Choroid plexus epithelial cell (primary cell): ENCODE measurements at places on chromosomes 16 and 17.

DNA sequence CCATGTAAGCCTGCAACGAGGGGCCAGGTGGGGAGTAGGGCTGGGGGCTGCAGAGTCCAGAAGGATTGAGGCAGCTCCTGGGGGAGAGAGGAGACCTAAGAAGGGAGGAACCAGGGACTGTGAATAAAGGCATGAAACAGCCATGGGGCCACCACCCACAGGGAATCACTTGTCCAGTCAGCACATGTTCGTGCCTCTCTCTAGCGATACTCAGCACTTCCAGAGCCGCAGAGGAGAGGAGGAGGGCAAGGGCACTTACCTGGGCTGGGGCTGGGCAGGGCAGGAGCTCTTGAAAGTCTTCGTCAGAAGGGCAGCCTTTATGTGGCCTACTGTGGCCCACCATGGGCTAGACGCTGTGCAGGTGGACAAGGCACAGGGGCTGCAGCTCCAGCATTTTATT, 24.2 kb downstream of the CACNA1G start:
- DNase-seq: no peak

DNA sequence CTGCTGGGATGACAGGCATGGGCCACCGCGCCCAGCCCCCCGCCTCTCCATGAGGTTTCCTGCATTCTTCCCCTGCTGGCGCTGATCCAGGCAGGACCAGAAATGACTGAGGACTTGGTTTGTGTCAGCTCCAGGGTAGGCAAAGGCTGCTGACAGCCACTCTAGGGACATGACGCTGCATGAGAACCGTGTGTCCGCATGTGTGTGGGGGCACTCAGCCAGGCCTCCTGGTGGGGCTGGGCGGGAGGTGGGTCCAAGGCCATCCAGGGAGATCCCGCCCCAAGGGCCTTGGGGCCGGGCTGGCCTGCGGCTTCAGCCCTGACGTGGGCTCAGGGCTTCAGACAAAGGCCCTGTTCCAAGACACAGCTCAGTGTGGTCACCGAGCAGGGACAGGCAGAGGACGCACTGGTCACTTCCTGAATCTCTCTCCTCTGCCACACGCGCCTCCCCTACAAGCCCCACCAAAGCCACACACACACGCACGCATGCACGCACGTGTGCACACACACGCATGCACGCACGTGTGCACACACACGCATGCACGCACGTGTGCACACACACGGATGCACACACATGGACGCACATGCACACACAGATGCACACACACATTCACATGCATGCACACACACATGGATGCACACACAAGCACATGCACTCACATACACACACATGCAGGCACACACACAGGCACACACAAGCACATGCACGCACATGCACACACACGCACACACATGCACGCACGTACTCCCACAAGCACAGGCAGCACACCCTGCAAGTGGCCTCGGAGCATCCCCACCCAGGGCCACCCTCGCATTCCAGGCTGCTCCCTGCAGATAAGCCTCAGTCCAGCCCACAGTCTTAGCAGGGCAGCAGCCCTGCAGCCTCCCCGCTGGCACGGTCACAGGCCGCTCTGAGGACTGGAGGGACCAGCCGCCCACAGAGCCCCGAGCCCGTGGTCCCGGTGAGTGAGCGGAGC, 5.3 kb upstream of the TMEM204 start:
- DNase-seq: peak; percentile 33

- peak; percentile 58 for DNase-seq
Measured at GRCh38 chr16:69482410-69482991, 58.1 kb downstream of the CYB5B start.

DNA sequence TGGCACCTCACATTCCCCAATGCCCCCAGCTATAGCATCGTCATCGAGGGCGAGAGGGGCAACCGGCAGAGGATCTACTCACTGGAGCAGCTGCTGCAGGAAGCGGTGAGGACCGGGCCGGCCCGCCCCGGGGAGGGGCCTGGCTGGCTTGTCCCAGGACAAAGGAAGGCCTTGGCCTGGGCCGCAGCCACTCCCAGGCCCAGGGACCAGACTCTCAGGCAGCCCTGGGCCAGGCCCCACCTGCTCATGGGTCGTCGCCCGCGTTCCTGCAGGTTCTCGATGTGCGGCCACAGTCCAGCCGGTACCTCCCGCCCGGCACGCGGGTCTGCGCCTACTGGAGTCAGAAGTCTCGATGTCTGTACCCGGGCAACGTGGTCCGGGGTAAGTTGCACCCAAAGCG, 53.4 kb downstream of the ACTG1 start:
- no peak for DNase-seq

- DNase-seq: no peak
Measured at GRCh38 chr17:58517378-58517927, 3.0 kb upstream of the MTMR4 start.

GRCh38 chr17:2394775-2395201, 6.1 kb downstream of the MNT start:
- no peak for DNase-seq

DNA sequence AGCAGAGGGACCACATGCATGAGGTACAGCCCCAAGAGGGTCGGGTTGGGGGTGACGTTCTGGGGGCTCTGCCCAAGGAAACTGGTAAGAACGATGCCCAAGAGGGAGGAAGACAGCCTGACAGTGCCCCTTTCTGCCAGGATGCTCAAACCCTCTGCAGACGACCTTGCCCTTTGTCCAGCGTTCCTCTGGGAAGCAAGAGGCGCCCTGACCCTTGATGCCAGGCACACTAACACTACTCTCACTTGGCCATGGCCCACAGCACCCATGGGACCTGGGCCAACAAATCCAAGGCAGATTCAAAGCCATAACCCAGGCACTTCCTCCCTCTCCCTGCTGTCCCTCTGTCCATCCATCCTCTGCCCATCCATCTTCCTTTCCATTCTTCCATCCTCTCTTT, 20.4 kb downstream of the TK2 start:
- no peak for DNase-seq

- no peak for DNase-seq
Measured at GRCh38 chr16:89828870-89829629, 775 bp downstream of the SPIRE2 start.

GRCh38 chr16:10752843-10753523, 9.3 kb downstream of the NUBP1 start:
- DNase-seq: no peak

DNA sequence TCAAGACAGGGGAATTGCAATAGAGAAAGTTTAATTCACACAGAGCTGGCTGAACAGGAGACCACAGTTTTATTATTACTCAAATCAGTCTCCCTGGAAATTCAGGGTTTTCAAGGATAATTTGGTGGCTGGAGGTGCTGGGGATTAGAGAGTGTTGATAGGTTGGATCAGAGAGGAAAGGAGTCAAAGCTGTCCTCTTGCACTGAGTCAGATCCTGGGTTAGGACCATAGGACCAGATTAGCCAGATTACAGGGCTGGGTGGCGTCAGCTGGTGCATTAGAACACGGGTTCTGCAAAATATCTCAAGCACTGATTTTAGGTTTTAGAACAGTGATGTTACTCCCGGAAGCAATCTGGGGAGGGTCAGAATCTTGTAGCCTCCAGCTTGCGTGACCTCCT, 1.8 kb upstream of the NSMCE1 start:
- no peak for DNase-seq

DNA sequence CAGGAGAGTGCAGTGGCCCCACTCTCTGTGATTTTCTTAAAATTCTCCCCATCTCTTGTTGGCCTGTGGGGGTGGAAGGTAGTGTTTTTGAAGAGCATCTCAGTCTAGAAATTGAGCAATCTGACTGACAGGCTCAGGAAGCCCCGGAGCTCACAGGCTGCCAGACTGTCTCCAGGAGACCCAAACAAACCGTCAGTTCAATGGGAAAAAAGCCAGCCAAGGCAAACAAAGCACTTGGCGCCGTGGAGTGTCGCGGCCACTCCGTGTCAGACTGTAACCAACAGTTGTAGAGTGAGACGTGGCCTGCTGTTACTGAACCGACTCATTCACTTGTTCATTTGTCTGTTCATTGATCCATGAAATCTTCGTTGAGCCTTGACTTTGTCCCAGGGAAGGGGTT, 33.7 kb downstream of the RGS9 start:
- peak; percentile 80 for DNase-seq

GRCh38 chr17:64255764-64256163, 7.3 kb downstream of the TEX2 start:
- DNase-seq: no peak

- DNase-seq: no peak
Measured at GRCh38 chr16:73739049-73739769, 557.4 kb upstream of the PSMD7 start.

- DNase-seq: no peak
Measured at GRCh38 chr17:29571486-29571882, 3.0 kb downstream of the TP53I13 start.

- DNase-seq: no peak
Measured at GRCh38 chr17:82239401-82239925, 10.6 kb downstream of the SLC16A3 start.

DNA sequence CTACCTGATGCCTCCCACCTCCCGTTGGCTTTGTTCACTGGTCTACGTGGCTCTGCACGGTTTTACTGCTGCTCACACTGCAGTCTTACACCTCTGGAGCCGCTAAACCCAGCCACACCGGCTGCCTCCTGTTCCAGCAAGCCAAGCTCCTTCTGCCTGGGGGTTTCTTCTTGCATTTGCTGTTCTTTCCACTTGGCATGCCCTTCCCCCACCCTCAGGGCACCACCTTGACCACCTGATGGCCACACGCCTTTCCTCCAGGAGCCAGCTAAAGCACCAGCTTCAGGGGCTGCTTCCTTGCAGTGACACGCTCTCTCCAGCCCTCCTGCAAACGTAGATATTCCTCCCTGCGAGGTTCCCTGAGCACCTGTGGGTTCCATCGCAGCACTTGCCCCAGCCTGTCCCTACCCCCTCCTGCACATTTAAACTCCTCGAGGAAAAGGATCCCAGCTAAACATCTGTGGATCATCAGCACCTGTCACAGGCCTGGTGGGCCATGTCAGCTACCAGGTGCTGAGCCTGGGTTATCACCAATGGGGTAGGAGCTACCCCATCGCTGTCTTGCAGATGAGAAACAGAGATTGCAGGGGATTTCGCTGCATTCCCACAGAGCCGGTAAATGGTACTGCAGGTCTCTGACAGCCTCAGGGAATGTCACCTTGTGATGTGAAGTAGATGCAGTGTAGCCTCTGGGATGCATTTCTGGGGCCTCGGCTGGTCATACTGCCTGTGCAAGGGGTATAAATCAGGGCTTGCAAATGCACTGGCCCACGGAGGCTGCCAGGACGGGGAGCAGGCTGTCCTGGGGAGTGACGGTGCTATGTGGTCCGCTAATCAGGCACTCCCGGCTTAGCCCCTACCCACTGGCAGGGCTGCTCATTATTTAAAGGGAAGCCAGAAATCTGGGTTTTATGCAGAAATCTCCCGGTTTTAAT, 285.2 kb downstream of the CPPED1 start:
- DNase-seq: no peak

DNA sequence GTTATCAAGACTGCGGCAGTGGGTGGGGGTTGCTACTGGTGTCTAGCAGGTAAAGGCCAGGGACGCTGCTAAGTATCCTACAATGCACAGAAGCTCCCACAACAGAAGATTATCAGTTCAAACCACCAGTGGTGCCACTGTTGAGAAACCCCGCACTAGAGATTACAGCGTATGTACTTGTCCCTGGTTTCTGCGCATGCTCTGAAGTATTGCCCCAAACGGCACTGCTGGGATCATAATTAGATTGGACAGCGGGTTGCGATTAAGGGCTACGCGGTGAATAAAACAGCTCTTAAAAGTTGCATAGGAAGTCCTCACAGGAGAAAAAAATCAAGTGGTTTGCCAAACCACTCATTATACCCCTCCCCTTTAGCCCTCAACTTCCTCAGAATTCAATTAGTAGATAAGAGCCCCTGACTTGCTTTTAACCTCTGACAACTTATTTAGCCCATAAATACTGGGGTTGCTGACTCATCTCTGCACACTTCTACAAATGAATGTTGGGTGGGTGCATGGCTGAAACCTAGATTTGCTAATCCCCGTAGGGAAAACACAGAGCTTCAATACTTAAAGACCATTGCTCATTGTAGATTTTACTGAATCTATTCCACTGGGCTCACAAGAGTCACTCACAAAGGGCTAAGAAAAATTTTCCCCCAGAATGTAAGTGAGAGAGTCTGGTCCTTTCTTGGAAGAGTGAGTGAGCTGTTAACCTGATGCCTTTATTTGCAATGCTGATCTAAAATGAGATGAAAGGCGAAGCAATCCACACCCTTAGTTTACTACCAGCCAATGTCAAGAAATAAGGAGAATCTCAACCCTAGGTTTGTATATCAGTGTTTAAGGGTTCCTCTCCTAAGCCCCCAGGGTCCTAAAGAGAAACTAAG, 91.8 kb downstream of the RGS9 start:
- peak; percentile 31 for DNase-seq

- DNase-seq: peak; percentile 86
Measured at GRCh38 chr16:19008245-19009169, 24.8 kb downstream of the TMC7 start.

GRCh38 chr16:89357055-89357816, 133.1 kb downstream of the ANKRD11 start:
- no peak for DNase-seq

DNA sequence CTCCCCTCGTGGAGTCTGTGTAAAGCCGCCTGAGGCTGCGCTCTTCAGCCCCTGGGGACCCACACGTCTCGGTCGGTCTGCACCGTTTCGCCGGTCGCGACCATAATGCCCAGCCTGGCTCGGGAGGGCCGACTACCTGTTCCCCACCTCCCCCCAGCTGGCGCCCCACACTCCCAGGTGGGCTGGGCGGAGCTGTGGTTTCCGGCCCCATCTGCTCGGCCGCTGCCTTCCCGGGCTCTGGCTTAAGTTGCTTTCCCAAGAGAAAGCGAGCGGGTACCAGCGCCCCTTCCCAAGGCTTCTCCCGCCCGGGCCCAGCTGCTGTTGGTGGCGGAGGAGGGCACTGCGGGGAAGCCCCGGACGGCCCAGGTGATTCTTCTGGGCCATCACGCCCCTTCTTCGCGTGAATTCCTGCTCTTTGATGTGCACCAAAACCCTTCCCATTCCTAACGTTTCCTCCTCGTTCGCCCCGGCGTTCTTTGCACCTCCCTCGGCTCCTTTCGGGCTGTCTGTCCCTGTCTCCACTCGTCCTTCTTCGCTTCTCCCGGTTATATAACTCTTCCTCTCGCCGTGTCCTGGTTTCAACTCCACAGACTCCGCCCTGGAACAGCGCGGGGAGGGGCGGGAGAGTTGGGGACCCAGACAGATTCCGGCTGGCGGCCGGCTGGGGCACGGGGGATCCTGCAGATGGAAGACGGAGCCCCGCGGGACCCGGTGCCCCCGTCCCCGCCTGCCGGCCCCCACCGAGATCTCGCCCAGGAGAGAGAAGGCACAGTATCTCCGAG, 2.0 kb downstream of the KDM6B start:
- DNase-seq: peak; percentile 69

DNA sequence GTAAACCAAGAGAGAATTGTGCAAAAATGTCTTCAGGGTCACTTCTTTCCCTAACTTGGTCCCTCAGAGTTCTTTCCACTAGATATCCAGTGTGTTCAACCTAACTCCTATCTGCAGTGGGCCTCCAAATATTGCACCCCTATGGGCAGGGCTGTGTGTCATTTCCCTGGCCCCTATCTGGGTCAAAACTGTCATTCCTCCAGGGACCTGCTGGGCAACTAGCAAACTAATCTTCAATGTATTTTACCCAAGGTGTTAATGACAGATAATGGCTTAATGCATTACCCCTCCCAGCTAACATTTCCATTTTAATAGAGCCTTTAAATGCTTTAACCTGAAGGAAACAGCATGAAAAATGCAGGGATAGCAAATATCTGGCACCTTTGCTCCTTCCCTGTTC, 25.8 kb upstream of the SKAP1 start:
- no peak for DNase-seq
